ENCODE measurements at places on chromosomes 16 and 17. TPM values are rescaled to one million over a fixed set of nuclear protein-coding genes. Genes with fewer than 3 reads are reported as not detected.

RAMP2 gene
- 0.49 TPM for total RNA-seq

CPHXL2 gene
- not detected for total RNA-seq

INO80E gene
- 49.0 TPM for total RNA-seq

MEFV gene
- not detected for total RNA-seq

Data from airway epithelial cell (primary cell).